Mesothelial cell of epicardium (in vitro differentiated cells): ENCODE measurements at places on chromosomes 6 and 20.

GRCh38 chr6:40894962-40895799, 143.8 kb downstream of the UNC5CL start:
- DNase-seq: peak; percentile 31

DNA sequence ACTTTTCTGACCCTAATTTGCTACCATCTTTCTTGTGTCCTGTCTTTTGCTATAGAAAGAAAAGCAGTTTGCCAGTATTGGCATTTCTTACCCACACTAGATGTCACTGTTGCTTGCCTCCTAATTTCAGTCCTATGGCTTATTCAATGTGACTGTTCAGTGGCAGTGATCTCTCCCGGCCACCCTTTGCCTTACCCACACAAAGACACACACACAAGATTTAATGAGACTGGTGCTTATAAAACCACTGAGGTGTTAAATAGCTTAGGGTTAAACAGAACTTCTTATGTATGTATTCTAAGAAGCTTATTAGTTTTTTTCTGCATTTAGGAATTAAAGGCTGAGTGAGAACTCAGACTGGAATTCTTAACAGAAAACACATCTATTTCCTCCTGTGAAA, 233.6 kb upstream of the ASCC3 start:
- DNase-seq: no peak

DNA sequence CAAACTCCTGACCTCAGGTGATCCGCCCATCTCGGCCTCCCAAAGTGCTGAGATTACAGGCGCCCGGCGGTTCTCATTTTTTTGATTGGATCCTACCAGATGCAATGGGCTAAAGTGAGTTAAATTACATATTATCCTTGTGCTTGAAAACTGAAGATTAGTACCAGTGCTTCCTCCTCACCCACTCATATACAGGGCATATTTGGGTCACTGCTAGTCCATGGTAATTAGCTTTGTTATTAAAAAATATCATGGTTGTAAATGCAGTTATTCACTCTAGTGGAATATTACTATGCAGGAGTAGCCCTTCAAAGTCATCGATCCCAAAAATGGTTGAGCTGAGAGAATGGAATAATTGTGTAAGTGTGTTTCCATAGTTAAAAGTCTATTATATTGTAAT, 26.5 kb downstream of the ZNF292 start:
- DNase-seq: no peak

DNA sequence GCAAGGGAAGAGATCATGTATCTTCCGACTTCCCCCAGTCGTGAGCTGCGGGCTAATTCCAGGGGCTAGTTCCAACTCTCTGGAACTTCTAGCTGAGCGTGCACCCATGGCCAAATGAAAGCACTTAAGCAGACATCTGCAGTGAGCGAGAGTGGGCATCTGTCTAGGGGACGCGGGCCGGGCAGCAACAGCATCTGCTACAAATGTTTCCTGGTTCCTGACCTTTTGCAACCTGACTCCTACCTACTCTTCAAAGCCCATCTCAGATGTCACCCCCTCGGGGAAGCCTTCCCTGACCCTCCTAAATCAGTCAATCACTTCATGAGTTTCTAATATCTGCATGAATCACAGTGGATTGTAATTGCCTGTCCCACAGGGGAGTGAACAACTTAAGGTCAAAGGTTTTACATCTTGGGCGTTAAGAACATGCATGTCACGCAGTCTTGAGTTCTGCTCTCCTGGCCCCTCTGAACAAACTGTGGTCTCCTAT, 141.9 kb downstream of the CEBPB start:
- DNase-seq: no peak

GRCh38 chr20:9068233-9068801, 570 bp upstream of the PLCB4 start:
- DNase-seq: peak; percentile 40

GRCh38 chr20:59751075-59751711, 146.9 kb downstream of the PHACTR3 start:
- no peak for DNase-seq

GRCh38 chr6:119539066-119539746, 189.6 kb upstream of the MAN1A1 start:
- no peak for DNase-seq

DNA sequence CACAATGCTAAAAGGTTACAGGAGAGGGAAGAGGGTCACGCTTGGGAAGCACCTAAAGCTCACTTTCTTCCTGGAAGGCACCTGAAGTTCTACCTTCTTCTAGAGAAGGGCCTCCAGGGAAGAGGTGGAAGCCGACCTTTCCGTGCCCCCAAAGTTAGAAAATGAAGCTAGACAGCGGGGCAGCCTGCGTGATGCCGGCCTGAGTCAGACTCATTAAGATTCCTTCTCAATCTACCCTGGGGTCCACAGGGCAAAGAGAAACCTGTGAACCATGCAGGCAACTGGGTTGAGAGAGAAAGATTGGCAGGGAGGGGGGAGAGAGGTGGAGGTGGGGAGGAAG, 54.8 kb upstream of the CCDC167 start:
- no peak for DNase-seq

GRCh38 chr20:4281258-4282055, 266.1 kb upstream of the RNF24 start:
- no peak for DNase-seq

- no peak for DNase-seq
These were observed 16.4 kb upstream of the CCDC28A start for GRCh38 chr6:138757136-138757535.

DNA sequence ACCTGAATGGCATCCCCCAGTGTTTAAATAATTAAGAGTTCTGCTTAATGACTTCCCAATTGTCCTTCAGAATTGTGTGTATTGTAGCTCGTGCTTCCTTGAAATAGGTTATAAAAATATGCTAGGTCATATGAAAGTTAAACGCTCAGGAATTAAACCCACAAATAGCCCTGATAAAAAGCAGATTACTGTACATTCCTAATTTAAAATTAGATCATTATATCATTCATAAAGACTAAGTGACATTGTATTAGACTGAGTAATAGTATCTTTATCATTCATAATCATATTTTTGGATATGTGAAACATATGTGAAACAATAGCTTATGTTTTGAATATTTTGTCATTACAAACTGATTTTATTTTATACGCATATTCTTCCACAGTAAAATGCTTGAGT, 1706.7 kb downstream of the HACE1 start:
- DNase-seq: no peak

DNA sequence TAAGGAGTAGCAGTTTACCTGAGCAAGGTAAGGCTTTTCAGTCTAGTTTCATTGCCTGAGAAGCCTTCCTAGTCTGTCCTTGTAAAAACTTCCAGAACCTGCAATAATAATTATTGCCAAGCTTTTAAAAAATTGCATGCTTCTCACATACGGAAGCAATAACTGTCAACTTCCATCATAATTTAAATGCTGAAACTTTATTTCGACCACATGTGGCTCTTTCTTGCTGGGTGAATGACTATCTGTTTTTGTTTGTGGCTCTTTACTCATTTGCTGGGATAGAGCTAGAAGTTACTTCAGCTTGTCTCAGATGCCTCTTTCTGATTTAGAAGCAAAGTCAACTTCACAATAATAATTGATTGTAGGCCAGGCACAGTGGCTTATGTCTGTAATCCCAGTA, 95.9 kb upstream of the COL21A1 start:
- no peak for DNase-seq

DNA sequence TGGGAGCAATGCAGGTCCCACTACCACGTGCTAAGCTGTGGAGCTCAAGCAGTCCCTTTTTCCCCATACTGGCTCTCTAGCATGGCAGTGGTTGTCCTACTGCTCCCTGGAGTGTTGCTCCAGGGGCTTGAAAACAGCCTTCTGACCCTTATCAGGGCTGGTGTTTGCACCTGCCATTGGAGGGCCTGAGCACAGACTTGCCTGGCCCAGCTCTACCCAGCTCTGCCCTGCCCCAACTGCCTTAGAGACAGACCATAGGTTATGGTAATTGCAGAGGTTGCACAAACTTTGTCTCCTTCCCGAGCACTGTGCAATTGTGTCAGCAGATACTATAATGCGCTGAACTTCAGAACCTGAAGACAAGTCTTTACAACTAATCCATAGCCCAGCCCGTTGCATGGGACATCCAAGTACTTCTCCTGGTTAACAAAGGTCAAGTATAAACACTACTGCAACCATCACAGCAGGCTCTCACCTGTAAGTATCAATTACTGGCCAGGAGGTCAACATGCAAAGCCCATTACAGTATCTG, 58.7 kb downstream of the PDSS2 start:
- no peak for DNase-seq

GRCh38 chr6:8888468-8888867, 453.1 kb upstream of the SLC35B3 start:
- no peak for DNase-seq

DNA sequence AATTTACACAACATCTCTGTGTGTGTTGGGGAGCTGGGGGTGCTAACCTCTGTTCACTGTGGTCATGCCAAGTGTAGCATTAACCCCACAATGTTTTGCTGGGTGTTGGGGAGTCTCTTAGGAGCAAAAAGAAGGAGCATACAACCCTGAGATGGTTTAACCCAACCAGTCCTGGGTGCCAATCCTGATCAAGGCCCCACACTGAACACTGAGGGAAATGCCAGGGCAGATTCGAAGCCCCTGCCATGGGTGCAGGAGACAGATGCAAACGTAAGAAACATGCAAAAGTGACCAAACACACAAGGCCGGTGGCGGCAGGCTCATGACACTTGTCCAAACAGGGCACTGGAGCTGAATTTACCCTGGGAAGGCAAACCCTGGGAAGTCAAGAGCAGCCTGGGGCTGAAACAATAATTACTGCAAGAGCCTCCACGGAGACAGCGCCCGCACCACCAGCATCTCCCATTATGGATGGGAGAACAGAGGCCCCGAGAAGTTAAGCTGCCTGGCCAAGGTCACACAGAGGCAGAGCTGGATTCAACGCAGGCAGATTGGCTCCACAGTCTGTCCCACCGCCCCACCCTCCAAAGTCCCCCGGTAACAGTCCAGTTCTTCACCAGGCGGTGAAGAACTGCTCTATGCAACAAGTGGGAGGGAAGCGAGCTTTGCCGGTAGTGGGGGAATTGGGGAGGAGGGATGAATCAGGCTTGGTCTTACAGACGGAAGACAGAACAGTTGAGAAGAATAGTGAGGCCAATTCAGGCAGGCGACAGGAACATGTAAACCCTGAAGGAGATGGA, 8.5 kb downstream of the ACSS1 start:
- no peak for DNase-seq

DNA sequence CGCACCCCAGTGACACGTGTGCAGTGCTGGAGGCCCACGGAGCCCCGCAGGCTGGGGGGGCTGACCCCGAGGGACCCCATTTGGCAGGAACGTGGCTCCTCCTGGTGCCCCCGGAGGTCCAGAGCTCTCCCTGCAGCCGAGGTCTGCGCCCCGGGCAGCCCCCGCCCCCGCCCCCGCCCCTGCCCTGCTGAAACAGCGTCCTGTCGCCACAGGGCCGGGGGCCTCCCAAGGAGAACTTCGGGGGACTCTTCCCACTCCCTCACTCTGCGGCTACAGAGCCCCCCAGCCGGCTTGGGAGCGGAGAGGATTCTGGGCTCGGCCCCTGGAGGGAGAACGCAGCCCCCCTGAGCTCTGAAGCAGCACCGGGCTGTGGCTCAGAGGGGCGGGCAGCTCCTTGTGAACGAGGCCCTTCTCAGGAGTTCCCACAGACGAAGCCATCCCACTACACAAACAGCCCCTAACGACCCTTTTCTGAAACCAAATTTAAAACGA, 115.2 kb downstream of the DLL1 start:
- peak; percentile 33 for DNase-seq
